Kidney (tissue), 22 donors: ENCODE measurements at places on chromosomes 6 and 20.

GRCh38 chr6:57421503-57421902, 104.1 kb downstream of the PRIM2 start:
- DNase-seq, result no peak

DNA sequence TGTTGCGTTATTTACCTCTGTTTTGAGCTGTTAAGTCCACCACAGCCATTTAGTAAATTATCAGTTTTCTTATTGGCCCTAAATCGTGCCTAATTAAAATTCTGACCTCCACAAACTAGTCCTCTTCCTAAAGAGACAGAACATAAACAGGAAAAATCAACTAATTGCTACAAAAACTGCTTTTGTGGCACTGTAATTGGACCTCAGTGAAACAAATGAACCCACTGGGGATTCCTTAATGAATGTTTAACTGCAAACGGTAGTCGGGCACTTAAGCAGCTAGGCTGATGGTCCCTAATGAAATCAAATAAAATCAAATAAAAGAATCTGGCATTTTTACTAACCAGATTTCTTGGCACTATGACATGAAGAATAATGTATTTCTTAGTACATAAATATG, 513.4 kb upstream of the SLC35B3 start:
- DNase-seq, result no peak

DNA sequence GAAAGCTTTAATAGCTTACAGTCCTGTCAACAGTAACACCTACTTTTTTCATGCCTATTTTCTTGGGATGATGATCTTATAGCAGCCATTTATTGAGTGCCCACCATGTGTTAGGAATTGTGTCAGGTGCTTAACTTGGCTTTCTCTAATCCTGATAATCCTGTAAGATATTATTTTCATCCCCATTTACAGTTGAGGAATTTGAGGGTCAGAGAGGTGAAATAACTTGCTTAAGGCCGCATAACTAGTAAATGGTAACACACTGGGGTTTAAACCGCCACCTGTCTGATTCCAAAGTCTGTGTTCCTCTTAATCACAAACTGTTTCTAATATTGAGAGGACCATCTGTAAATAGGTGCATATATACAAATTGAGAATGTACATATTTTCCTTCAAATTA, 55.5 kb downstream of the NCOA3 start:
- DNase-seq, result no peak

GRCh38 chr20:11453430-11453829, 464.3 kb upstream of the BTBD3 start:
- DNase-seq, result no peak

- peak; percentile 34 for DNase-seq
These were observed 6.2 kb downstream of the VEGFA start for GRCh38 chr6:43776115-43776798.

- no peak for DNase-seq
These were observed 141.6 kb downstream of the SMOC2 start for GRCh38 chr6:168582571-168582981.

GRCh38 chr6:57174511-57174907, 2.4 kb downstream of the BAG2 start:
- no peak for DNase-seq

- no peak for DNase-seq
These were observed 82.0 kb downstream of the RNGTT start for GRCh38 chr6:88881451-88881850.

- DNase-seq, result no peak
These were observed 18.1 kb upstream of the NXT1 start for GRCh38 chr20:23332467-23332866.

DNA sequence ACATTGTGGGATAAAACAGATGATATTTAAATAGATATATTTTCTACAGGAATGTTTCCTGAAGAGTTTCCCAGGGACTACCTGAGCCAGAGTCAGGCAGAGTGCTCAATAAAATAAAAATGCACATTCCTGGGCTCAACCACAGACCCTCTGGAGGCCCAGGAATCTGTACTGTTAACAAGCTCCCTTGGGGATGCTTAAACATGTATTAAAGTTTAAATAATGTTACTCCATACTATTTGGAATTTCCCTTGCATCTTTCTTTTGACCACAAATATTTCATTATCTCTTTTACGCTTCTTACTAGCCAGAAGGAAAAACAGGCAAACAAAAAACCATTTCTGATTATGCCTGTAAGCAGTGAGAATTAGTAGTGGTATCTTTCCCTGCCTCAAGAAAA, 42.3 kb downstream of the GPR63 start:
- no peak for DNase-seq

- no peak for DNase-seq
These were observed 598.5 kb upstream of the IRAK1BP1 start for GRCh38 chr6:78268591-78269452.
